ENCODE measurements at places on chromosomes 2 and 18.

GRCh38 chr2:219299372-219299760 is 9.8 kb downstream of the PTPRN start:
- no peak for DNase-seq

DNA sequence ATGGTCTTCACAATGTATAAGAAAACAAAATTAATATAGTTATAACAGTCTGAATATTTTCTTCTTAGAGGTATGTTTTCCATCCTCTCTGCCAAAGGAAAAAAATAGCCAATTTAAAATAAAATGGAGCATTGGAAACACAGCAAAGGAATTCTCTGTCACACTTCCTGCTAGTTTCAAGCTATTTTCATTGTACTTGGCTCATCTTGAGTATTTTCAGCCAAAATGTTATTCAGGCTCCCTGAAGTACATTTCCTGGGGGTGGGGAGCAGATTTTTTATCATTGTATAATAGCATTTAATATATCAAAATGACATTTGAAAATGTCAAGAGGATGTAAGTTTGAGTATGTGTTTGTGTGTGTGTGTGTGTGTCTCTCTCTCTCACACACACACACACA is 463.6 kb upstream of the REG3G start:
- DNase-seq, result no peak

DNA sequence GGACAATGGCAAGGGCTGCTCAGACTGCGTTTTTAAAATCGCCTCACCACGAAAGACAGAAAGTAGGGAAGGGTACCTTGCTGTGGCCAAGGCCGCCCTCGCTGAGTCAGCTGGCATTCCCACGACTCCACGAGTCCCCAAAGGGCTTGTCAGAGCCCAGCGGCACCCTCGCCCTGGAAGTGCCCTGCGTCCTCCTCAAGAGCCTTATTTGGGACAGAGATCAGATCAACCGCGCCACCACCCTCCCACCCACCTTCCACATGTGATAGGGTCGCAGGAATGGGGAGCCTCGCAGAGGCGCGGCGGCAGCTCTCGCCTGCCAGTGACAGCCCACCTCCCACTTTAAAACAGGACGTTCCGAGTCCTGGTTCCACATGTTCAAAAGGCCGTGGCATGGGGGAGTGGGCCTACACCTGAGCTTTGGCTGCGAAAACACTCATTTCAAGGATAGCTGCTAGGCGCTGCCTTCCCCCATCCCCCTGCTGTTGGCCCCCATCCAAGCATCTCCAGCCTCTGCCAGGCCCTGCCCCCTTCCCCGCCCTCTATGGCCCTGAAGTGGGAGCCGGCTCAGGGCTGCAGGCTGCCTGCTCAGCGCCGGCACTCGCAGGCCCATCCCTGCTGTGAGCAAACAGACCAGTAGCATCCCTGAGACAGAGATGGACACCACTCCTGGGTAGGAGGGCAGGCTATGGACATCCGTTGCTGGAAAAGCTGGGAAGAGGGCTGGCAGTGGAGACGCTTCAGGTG is 38.1 kb upstream of the ARHGEF4 start:
- DNase-seq, result peak; percentile 38

DNA sequence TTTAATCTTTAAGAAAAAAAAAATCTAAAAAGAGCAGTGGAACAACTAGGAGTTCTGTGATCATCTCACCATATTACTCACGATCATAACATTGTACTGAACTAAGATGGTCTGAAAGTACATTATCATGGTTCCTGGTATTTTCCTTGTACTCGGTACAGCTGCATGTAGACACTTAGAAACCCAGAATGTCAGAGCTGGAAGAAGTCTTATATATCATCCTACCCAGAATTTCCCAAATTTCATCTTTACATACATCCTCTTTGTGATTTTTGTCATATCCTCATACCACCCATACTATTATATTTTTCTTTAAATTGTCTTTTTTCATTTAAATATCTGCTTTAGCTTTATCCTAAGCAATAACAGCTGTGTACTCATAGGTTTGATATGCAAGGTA is 12.4 kb upstream of the ST3GAL5 start:
- no peak for DNase-seq

DNA sequence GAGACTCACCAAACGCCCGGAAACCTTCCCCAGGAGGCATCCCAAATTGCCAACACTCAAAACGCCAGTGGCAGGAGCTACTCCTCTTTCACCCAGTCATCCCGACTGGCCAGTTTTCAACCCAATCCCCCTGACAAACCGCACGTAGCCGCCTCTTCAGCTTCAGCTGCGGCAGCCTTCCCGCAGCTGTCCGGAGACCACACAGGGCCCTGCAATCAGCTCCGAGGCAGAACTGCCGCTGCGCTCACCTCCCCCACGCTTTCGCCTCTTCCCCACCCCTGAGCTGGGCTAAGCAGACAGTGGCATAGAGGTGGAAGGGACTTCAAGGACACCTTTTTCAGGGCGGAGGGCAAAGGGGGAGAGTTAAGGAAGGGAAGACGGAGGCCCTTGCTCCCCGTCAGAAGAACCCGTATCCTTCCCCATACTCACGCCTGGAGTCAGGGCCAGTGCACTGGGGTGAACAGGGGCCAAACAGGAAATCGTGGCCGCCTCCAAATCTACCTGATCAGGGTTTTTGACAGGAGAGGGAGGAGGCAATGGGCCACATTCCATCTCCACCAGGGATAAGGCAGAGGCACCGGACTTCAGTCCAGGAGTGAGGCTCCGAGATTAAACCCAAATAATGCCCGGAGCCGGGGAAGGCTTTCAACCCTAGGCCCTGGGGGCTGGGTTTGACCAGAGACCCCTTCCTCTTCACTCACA is 16.9 kb downstream of the CYP26B1 start:
- DNase-seq, result no peak

DNA sequence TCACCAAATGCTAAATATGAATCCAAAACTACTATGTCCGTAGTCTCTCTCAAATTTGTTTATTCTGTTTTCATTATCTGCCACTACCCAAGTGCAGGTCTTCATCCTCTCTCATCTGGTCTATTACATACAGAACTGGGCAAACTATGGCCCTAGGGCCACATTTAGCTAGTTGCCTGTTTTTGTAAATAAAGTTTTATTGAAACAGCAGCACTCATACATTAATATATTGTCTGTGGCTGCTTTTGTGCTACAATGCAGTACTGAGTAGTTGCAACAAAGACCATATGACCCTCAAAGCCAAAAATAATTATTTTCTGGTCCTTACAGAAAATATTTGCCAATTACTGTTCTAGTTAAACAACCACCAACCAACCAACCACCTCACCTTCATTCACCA is 172.2 kb upstream of the NCKAP5 start:
- no peak for DNase-seq

DNA sequence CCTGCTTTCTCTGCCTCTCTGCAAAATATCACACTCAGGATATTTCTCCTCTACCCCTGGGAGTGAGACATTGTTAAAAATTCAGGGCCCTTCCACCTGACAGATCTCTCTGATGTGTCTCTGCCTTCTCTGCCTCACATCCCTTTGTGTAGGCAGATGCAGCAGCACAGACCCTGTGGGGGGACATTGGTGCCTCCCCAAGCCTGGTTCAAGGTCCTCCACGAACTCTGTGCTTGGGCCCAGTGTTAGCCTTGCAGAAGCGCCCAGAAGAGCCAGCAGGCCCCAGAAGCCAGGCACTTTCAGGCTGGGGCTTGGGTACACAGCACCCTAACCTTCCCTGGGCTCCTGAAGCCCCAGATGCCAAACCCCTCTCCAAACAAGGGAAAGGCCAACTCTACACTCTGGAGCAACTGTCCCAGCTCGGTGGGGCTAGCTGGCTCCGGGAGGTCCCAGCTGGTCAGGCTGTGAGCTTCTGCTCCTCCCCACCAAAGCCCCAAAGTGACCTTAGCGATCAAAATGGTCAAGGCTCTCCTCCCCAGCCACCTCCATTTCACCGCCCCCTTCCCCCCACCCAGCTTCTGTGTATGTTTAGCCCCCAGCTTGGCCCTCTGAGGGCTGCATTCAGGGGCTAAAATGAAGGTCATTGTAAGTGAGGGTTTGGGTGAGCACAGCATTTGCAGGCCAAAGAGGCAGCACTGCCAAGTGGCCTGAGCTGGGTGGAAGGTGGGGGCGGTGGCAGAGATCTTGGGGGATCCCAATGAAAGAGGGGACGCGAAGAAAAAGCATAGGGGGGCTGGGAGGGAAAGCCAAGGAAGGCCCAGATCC is 2.6 kb downstream of the HOXD9 start:
- DNase-seq, result no peak

GRCh38 chr2:27378096-27378808 is 2.3 kb downstream of the ZNF513 start:
- DNase-seq, result no peak

DNA sequence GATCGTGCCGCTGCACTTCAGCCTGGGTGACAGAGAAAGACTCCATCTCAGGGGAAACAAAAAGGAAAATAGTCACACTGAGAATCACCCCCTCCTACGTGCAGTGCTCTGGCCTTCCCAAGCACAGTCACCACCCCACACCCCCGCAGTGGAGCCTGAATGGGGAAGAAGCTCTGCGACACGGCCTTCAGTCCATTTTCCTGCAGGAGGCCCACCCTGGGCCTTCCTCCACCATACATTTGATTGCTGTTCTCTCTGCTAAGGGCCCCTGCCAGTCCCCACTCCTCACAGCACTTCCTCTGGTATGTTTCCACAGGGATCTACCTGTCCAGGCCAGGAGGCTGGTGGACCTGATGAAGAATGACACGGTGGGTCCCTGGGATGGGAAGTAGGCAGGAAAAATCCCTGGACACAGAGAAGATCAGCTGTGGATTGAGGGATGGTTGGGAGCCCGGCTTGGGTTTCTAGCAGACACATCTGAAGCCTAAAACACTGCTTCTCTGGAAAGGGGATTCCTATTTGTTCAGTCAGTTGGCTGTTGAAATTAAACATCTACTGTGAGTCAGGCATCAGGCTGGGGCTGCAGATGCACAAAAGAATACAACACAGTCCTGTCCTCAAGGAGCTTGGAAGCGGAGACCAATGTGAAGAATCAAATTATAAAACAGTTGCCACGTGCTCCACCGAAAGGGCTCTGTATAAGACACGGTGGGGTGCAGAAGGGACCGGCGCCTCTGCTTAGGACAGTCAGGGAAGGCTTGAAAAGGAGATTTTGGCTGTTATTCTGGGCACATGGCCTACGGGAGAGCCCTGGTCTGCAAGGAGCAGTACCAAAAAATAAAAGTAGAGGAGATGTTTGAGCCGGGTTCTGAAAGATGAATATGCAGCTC is 82.2 kb downstream of the PLB1 start:
- no peak for DNase-seq

GRCh38 chr2:184727813-184728212 is 129.5 kb downstream of the ZNF804A start:
- DNase-seq, result no peak

DNA sequence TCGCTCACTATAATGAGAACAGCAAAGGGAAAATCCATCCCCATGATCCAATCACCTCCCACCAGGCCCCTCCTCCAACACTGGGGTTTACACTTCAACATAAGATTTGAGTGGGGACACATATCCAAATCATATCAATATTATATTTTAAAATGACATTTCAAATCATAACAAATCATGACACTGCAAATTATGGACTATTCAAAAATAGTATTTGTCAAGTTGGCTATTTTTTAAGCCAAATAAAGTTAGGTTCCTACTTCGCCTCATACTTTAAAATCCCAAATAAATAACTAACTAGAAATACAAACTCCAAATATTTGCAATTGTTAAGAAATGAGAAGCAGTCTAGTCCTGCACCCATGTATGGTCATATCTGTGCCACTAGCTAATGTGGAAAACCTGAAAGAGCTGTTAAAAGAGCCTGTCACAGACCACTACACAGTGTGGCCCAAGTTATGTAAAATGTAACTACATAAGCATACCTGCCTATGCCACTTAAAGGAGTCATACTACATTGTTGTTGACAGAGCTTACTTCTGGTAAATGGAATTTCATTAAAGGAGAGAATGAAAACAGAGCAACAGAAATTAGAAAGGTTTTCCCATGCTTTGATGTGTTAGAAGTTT is 334.7 kb upstream of the GULP1 start:
- DNase-seq, result no peak

DNA sequence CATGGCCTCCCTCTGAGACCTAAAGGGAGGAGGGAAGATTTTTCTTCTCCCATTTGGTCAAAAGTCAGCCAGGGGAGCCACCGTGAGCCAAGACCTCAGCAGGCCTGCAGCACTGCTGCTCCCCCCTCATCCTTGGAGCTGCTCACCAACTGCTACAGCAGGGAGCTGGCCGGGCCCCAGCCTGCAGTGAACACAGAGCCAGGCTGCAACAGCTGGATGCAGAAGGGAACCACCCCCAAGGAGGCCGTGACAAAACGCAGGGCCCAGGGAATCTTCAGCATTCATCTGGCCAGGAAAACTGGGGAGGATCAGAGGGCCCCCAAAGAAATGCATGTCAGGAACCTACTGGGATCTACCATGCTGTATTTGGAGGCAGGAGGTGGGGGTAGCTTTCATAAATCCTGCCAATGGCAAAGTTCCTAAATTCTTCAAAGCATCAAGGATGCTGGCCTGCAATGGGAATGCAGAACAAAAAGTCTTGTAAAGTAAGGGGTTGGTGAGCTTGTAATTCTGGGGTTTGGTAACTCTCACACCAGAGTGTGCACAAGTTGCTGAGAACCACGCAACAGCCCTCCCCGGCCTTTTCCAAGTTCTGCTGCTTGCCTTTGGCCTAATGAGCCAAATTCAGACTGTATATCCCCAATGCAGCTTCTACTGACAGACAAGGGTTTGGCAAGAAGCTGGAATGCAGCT is 61.0 kb downstream of the CACNB4 start:
- DNase-seq, result no peak

DNA sequence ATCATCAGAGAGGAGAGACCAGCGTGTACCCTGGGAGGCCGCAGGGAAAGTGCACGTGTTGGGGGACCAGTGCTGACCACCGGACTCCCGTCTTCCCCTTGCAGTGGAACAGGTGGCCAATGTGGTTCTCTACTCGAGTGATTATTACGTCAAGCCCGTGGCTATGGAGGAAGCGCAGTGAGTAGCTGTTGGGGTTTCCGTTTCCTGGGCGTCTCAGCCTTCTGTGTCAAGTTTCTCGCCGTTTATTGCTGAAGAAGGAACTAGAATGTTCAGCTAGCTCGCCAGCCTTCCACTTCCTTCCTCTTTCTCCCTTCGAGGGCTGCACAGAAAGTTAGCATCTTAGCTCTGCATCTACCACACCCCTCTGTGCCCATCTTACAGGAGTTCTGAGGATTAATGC is 22.8 kb upstream of the DGKD start:
- DNase-seq, result peak; percentile 28

DNA sequence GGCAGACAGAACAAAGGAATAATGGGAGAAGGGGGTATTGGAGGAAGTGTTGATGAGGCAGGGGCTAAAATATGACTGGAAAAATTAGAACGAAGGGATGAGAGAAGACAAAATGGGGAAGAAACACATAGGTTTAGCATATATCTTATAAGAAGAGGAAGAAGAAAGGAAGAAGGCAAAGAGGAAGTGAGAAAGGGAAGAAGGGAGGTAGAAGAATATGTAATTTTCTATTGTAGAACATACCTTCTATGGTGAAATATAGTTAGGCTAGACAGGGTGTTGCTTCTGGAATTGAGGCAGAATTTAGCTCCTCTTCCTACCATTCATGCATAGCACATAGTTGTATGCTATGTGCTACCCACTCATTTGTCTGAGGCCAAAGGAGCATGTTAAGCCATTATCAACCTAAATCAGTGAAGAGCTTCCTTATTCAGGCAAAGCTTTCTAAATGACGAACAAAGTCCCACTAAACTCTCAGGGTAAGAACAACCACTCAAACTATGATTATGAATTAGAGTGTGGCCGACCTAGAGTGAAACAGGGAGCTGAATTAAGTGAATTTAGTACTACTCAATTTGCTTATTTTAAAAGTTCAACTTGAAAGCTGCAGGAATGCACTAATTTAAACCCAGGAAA is 180.9 kb upstream of the GALNT5 start:
- no peak for DNase-seq

Measured in amygdala (tissue), 56 donors.